Activated CD8-positive, alpha-beta T cell treated with anti-CD3 and anti-CD28 coated beads, Interleukin-2, amount 10 ng/mL, durations not matched to agents 7 days and 5 days (primary cell): ENCODE measurements at places on chromosomes 1 and 21. TPM values are rescaled to one million over a fixed set of nuclear protein-coding genes. Genes with fewer than 3 reads are reported as not detected.
A peak's percentile ranks its signal among the peaks of the same experiment; 100 is the strongest.

CACNA1E gene
- 0.08 TPM for total RNA-seq

DNA sequence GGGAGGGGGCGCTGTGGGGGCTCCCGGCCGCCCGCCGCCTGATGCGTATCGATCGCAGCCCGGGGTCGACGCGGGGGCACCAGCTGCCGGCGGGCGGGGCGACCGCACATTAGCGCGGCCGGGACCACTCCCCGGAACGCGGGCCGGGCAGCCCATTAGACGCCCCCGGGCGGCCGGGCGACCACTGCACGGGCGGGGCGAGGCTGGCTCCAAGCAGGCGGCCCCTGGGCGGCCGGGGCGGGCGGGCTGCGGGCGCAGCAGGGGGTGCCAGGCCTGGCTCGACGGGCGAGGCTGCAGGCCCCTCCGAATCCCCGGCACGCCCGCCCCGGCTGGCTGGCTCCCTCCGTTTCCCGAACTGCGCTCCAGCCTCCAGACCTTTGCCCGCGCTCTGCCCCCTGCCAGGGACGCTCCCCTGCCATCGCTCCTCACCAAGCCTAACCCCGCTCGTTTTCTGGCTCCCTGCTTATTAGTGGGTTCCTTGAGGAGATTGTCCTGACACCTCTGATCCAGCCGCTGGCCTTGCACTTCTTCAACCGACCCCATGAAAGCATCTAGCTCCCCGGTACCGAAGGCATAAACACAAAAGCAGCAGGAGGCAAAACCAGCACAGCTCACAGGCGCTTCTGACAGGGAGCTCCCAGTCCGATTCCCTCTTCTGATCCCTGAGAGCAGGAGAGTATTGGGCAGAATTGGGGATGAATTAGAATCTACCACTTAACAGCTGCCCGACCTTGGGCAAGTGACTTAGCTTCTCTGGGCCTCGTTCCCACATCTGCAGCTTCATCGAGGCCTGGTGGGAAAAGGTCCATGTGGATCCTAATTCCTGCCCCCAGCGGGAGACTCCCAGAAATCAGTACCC lies 92.6 kb upstream of the CASZ1 start:
- H3K27ac ChIP-seq = no peak overlapping the region
- H3K4me1 ChIP-seq = peaks cover 2% of the 10 kb centered on the region
- DNase-seq = no peak
- H3K36me3 ChIP-seq = no peaks in the 10 kb centered on the region

RNF223 gene
- total RNA-seq = not detected

GRCh38 chr1:221708987-221709386 lies 32.9 kb downstream of the DUSP10 start:
- H3K4me1 ChIP-seq = peaks cover 76% of the 10 kb centered on the region
- peak overlapping the region; percentile 78 for H3K27ac ChIP-seq
- no peak overlapping the region for H3K4me3 ChIP-seq

- no peak overlapping the region for H3K4me3 ChIP-seq
- DNase-seq = no peak
- no peaks in the 10 kb centered on the region for H3K4me1 ChIP-seq
- no peaks in the 10 kb centered on the region for H3K36me3 ChIP-seq
Measured at GRCh38 chr1:158169105-158169504, 11.6 kb upstream of the CD1D start.

KCNK1 gene
- 0.18 TPM for total RNA-seq

DNA sequence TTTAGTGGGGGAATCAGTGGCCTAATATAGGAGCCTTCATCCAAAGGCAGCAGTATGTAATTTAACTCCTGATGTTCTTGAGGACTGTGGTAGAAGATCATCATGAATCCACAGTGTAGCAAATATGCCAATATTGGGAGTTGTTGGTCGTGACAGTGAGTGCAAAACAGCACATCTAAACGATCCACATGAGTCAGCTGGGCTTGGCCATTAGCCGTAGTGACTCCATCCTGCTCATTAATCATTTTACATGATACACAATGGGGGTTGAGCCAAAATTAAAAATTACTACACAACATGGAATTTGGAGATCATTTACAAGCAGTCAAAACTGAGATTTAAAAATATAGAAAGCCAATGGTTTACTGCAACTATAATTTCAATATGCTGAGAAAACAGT lies 653.9 kb upstream of the CAMK1G start:
- no peak overlapping the region for H3K4me3 ChIP-seq
- H3K4me1 ChIP-seq = no peaks in the 10 kb centered on the region
- no peak for DNase-seq

- no peak overlapping the region for H3K27ac ChIP-seq
- no peak overlapping the region for H3K4me3 ChIP-seq
- peaks cover 6% of the 10 kb centered on the region for H3K4me1 ChIP-seq
- peaks cover 4% of the 10 kb centered on the region for H3K27me3 ChIP-seq
- H3K36me3 ChIP-seq = no peaks in the 10 kb centered on the region
Measured at GRCh38 chr1:109946511-109946910, 35.9 kb downstream of the CSF1 start.
